ENCODE measurements at places on chromosomes 6 and 20.

DNA sequence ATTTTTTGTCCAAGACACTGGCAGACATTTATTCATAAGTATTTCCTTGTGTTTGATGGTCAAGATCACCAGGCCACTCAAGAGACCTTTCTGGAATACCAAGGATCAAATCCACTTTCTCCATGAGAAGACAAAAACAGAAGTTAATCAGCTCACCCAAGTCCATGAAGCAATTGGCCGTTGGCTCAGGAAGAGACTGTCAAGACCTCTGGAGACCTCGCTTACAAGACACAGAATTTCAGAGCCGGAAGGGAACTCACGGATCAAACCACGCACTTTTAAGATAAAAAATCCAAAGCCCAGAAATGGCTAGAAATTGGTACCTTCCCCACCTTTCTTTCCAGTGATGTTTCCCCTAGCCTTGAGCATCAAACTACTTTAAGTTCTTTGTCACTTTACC, 3.3 kb downstream of the TRERF1 start:
- H3K4me3 ChIP-seq = no peak overlapping the region
- H3K36me3 ChIP-seq = peaks cover 4% of the 10 kb centered on the region
- DNase-seq = no peak
- H3K4me1 ChIP-seq = peaks cover 28% of the 10 kb centered on the region

- H3K36me3 ChIP-seq = no peaks in the 10 kb centered on the region
- H3K27me3 ChIP-seq = no peaks in the 10 kb centered on the region
- DNase-seq = no peak
- H3K4me3 ChIP-seq = no peak overlapping the region
- no peaks in the 10 kb centered on the region for H3K4me1 ChIP-seq
- H3K27ac ChIP-seq = no peak overlapping the region
Observed at GRCh38 chr20:24485981-24486380, 16.6 kb downstream of the SYNDIG1 start.

DNA sequence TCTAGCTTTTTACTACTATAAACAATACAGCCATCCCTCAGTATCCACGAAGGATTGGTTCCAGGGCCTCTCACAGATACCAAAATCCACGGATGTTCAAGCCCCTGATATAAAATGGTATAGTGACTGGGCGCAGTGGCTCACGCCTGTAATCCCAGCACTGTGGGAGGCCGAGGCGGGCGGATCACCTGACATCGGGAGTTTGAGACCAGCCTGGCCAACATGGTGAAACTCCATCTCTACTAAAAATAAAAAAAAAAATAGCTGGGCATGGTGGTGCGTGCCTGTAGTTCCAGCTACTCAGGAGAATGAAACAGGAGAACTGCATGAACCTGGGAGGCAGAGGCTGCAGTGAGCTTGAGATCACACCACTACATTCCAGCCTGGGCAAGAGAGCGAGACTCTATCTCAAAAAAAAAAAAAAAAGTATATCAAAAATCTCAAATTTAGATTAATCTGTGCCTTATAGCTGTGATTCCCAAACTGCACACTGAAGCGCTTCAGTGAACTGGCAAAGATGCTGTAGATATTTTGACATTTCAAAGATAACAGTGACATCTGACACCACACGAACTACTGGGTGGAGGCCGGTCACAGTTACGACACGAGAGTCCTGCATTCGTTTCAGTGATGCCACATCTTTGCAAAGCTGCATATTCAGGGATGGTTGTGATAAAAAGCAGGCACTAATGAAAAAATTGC, 38.3 kb downstream of the MRS2 start:
- H3K27ac ChIP-seq = no peak overlapping the region
- H3K27me3 ChIP-seq = no peaks in the 10 kb centered on the region
- DNase-seq = no peak
- no peak overlapping the region for H3K4me3 ChIP-seq
- peaks cover 7% of the 10 kb centered on the region for H3K36me3 ChIP-seq

DNA sequence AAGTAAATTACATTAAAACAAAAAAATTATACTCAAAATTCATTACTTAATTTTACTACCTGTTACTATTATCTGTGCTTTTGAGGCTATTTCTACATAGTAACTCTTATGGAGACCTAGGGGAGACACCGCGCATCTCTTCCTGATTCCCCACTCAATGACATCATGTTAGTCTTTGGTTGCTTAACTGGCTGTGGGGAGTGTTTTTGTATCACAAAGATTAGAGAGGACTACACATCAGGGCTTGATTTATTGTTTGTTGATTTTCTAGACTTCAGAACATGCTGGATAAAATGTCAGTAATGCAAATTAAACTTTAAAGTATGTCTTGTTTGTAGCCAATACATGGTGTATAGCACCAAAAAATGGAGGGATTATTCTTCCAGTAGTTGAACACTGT, 26.0 kb downstream of the SLC2A10 start:
- H3K27me3 ChIP-seq = peaks cover 18% of the 10 kb centered on the region
- no peaks in the 10 kb centered on the region for H3K4me1 ChIP-seq
- DNase-seq = no peak
- H3K27ac ChIP-seq = no peak overlapping the region
- no peaks in the 10 kb centered on the region for H3K36me3 ChIP-seq

DNA sequence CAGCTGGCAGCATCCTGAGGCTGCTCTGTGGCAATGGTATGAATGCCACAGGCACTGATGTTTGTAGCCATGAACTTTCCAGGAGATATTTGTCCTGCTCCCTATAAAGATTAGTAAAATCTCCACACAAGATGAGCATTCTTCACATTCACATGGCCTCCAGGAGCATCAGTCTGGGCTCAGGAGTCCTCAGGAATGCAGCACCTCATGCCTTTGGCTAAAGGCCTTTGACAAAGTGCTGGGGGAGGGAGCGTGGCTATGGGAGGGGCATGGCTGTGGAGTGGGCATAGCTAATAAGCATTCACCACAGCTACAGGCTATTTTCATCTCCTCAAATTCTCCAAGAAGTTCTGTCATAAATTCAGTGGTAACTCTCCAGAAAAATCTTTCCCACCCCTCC, 90.5 kb upstream of the LY86 start:
- no peaks in the 10 kb centered on the region for H3K36me3 ChIP-seq
- H3K4me3 ChIP-seq = no peak overlapping the region
- no peak for DNase-seq
- no peak overlapping the region for H3K27ac ChIP-seq

GRCh38 chr20:43576108-43576507, 14.6 kb upstream of the IFT52 start:
- no peak overlapping the region for H3K4me3 ChIP-seq
- no peak overlapping the region for H3K27ac ChIP-seq
- H3K4me1 ChIP-seq = no peaks in the 10 kb centered on the region
- DNase-seq = no peak
- no peaks in the 10 kb centered on the region for H3K36me3 ChIP-seq
- H3K27me3 ChIP-seq = no peaks in the 10 kb centered on the region

GRCh38 chr6:7413151-7413823, 23.7 kb downstream of the RIOK1 start:
- DNase-seq = no peak
- no peak overlapping the region for H3K27ac ChIP-seq
- H3K4me1 ChIP-seq = no peaks in the 10 kb centered on the region
- no peaks in the 10 kb centered on the region for H3K27me3 ChIP-seq
- no peak overlapping the region for H3K4me3 ChIP-seq
